ENCODE measurements at places on chromosomes 1 and 21.

DNA sequence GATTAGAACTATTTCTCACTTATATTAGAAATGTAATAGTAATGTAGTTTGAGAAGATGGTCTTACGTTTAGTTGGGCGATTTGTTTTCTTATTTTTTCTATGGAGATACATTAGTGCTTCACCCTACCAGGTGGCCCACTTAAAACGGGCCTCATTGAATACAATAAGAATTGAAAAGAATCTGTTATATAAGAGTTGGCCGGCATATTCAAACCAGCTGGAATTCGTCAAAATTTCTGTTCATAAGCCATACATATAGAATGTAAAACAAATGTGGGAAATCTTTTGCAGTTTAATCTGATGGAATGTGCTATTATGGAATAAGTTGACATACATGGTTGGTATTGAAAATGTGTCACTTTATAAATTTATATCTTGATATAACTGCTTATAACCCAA lies 96.4 kb upstream of the C1orf105 start:
- DNase-seq: no peak

- DNase-seq: no peak
Measured at GRCh38 chr1:42333662-42334239, 1.3 kb downstream of the FOXJ3 start.

DNA sequence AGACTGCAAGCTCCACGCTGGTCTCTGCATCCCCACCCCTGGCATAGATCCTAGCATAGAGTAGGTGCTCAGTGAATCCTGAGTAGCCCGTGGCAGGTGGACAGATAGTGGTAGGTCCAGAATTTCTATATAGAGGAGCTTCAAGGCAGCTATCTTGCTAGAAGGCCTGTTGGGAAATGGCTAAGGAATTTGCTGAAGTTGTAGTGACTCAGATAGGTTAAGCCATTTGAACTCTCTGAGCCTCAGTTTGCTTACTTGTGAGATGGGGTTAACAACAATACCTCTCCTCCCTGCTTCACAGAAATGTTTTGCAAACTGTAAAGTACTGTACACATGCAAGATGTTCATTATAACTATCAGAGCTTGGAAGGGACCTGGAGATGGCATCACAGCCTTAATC lies 23.4 kb upstream of the EPHB2 start:
- no peak for DNase-seq

- DNase-seq: no peak
Measured at GRCh38 chr1:200242110-200243041, 167.5 kb downstream of the ZNF281 start.

DNA sequence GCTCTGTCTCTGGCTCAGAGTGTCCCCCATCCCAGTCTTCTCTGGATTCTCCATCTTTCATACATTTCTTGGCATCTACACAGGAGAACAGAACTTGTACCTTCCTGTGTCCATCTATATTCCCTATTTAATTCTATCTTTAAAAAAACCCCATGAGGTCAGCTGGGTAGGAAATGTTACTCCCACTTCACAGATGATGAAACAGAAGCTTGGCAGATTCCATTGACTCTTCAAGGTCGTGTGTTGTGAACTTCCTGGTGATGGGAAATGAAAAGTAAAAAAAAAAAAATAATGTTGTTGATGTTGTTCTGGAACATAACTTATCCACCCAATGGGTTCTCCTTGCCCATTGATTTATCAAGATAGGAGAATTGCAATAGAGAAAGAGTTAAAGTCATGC lies 8.9 kb downstream of the CHI3L2 start:
- DNase-seq: no peak

- DNase-seq: no peak
Measured at GRCh38 chr21:45801129-45801964, 157.8 kb downstream of the PCBP3 start.

- DNase-seq: no peak
Measured at GRCh38 chr1:221098471-221099405, 219.5 kb downstream of the HLX start.

- DNase-seq: no peak
Measured at GRCh38 chr1:94805912-94806311, 14.2 kb upstream of the SLC44A3 start.

DNA sequence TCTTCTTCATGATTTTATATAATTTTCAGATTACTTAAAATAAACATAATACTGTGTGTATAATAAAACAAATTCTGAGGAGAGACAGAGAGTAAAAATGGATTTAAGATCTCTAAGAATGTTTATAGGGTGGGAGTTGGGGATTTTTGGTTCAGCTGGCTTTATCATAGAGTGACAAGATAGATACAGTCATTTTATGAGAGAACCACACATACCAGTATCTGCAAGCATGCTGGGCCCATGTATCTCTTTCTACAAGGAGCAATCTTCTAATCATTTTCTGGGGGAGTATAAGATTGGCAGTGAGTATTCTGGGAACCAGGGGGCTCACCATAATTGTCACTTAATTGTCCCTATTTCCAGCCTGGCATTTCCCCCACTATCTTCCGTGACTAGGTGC lies 64.3 kb upstream of the DUSP10 start:
- no peak for DNase-seq

DNA sequence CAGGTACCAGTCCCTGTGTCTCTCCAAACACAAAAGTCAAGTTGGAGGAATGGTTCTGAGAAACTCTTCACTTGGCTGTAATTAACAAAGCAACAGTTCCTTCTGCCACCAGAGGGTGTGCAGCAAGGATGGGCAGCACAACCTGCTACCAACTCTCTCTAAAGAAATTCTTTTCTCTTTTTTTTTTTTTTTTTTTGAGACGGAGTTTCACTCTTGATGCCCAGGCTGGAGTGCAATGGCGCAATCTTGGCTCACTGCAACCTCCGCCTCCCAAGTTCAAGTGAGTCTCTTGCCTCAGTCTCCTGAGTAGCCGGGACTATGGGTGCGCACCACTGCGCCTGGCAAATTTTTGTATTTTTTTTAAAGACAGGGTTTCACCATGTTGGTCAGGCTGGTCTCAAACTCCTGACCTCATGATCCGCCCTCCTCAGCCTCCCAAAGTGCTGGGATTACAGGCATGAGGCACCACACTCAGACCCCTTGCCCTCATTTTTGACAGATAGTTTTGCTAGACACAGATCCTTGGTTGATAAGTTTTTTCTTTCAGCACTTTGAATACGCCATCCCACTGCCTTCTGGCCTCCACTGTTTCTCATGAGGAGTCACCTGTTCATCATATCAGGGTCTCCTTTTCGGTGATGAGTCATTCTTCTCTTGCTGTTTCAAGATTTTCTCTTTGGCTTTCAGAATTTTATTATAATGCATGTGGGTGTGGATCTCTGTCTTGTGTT lies 12.1 kb upstream of the DEGS1 start:
- no peak for DNase-seq

GRCh38 chr1:20485527-20486456 lies at the start of gene CAMK2N1:
CAMK2N1 (minus strand) TSS chr1:20486210; CDS start chr1:20485379, 831 bp downstream.
- DNase-seq: peak; percentile 73

DNA sequence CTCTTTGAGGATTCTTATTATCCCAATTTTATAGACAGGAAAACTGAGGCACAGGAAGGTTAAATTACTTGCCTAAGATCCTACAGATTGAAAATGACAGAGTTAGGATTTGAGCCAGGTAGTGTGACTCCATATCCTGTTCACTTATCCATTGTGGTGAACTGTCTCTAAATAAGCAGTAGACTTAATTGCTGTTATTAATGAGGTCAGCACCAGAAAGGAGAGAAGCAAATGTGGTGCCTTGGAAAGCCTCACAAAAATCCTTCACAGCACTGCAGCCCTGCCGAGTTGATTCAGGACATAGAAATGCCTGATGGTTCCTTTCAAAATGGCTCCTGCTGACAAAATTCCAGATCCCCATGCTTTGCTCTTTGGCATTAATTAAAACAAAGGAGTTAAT lies 193.3 kb upstream of the BEND5 start:
- no peak for DNase-seq

GRCh38 chr1:119687434-119688079 lies 24.2 kb upstream of the PHGDH start:
- DNase-seq: no peak

- no peak for DNase-seq
Measured at GRCh38 chr21:22235866-22236590, 1237.8 kb downstream of the NCAM2 start.

GRCh38 chr1:195897076-195897475 lies 711.2 kb downstream of the KCNT2 start:
- no peak for DNase-seq

DNA sequence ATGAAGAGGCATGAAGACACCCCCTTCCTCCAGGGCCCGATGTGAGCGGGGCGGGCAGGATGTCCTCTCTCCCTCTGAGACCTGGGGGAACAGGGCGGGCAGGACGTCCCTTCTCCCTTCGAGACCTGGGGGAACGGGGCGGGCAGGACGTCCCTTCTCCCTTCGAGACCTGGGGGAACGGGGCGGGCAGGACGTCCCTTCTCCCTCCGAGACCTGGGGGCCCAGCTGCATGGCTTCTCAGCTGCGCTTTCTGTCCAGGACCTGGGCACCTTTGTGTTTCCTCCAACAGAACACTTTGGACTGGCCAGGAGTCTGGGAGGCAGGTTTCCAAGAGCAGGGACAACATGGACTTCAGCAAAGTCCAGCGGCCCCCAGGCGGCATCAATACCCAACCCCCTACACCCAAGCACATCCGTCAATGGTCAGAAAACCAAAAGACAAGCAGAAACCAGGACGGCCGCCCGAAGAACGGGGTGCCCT lies 30.8 kb upstream of the ADARB1 start:
- peak; percentile 41 for DNase-seq

DNA sequence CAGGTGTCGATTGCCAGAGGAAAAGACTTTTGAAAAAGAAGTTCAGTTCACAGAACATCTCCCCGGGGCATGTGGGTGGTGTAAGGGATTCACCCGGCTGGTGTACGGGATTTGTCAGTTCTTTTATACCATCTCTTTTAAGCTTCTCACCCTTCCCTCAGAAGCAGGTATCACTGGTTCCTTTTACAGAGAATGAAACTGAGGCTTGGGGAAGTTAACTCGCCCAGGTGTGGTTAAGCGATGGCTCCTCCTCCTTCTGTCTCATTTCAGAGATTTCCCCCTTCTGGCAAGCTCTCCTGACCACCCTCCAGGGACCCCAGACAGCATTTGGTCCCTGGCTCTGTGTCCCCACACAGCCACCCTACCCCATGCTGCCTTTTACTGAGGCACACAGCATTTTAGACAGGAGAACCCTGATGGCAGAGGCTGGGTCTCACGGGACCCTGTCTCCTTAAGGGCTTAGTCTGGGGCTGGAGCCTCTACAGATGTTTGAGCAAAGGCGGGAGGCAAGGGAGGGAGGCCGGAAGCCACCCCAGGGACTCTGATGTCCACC lies 2.8 kb upstream of the ECE1 start:
- no peak for DNase-seq

DNA sequence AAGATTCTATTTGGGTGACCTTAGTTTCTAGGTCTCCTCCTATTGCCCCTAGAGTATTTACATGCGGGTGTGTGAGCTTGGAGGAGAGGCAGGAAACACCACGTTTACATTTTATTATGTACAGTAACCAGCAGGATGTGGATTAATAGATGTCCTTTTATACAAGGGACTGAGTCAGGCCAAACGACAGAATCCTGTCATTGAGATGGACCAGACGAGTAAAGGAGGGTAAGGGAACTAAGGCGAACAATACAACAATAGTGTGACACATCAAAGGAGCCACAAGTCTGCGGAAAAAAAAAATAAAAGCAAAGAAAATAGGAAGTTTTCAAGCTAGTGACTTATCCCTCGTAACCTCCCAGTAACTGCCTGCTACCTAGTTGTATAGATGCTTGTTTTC lies 151.1 kb downstream of the GABPA start:
- DNase-seq: no peak

- no peak for DNase-seq
Measured at GRCh38 chr1:9275161-9275560, 17.5 kb upstream of the SPSB1 start.

- no peak for DNase-seq
Measured at GRCh38 chr21:36245649-36246048, 74.3 kb upstream of the MORC3 start.

- no peak for DNase-seq
Measured at GRCh38 chr1:64855557-64855956, 110.7 kb downstream of the RAVER2 start.

- no peak for DNase-seq
Measured at GRCh38 chr1:218527737-218528136, 182.6 kb downstream of the TGFB2 start.

- no peak for DNase-seq
Measured at GRCh38 chr1:82587371-82587770, 786.6 kb downstream of the ADGRL2 start.

GRCh38 chr1:78280626-78281025 lies 210.1 kb upstream of the PTGFR start:
- DNase-seq: no peak

GRCh38 chr1:226586650-226587422 lies 38.3 kb downstream of the STUM start:
- DNase-seq: no peak

- no peak for DNase-seq
Measured at GRCh38 chr1:115814685-115815398, 26.1 kb downstream of the NHLH2 start.

DNA sequence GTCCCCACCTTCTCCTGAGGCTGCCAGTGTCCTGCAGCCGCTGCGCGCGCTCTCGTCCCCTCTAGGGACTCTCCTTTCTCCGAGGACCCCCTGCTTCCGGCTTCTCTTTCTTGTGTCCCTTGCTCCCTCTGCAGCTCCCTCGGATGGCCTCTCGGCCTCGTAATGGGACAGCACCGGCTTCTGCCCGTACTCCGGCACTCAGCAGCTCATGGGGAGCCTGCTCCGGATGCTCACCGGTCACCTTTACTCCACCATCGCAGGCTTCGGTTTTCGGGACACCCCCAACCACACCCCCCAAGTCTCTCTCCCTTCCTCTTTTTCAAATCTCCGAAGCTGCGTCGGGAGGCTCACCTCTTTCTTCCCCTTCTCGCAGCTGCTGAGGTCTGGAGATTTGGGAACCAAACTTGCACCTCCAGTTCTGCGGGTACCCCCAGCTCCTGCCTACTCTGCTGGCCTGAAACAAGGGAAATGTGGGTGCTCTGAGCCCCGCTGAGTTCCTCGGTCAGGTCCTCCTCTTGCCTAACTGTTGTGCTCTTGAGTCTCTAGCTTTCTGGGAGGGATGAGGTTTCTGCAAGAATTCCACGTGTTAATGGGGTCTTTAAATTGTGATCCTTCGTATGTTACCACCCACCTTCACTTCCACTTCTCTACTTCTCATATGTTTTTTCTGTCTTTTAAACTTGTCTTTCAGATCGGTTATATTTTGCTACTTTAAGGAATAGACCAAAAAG lies 930 bp downstream of the CDC14A start:
- no peak for DNase-seq

DNA sequence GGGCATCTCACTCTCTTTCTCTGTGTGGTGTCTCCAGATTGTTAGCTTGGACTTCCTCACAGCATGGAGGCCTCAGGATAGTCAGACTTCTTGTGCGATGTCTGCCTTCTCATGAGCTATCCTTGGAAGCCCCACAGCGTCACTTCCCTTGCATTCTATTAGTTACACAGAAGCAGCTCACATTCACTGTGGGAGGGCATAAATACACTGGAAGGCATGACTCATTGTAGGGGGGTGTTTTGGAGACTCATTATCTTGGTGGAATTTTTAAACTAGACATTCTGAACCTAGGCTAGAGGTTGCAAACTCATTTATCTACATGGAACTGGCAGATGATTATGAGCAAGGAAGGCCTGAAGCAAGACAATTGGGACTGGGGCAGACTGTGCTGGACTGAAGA lies 21.4 kb upstream of the FASLG start:
- no peak for DNase-seq

All from breast epithelium (tissue), 4 donors.